Dorsolateral prefrontal cortex (tissue), 122 donors: ENCODE measurements at places on chromosomes 3 and 15.

DNA sequence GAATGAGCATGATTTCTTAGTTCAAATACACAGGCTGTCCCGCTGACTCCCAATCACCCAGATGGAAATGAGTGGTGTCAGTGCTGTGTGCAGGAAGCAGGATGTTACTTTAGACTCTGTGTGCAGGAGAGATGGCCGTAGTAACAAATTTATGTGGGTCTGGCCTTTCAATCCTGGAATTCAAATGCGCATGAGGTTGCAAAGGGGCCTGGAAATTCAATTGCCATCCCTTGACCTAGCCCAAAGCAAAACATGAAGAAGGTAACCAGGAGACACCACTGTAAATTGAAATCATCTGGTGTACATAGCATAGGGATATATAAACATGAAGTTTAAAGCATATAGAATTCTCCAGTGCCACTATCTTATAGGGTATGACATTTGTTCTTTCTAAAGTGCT, 33.2 kb downstream of the GREM1 start:
- no peak for DNase-seq

DNA sequence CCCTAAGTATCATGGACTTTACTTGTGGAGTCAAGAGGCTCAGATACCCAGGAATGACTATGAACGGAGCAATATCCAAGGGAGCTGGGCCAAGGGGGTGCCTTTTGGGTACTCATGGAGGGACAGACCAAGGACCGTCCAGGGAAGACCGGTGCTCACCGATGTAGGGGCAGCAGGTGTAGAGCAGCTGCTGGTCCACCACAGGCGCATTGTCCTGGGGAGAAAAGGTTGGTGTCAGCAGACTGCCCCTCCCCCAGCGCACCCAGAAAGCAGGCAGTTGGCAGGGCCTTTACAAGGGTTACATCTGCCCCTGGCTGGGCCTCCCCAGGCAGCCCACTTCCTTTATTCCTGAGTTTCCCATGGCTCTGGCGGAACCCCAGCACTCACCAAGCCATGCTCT, 7.5 kb downstream of the CDAN1 start:
- no peak for DNase-seq

GRCh38 chr15:96314963-96315362, 15.5 kb upstream of the NR2F2 start:
- no peak for DNase-seq

- DNase-seq = no peak
These were observed 641.5 kb upstream of the NECTIN3 start for GRCh38 chr3:110430146-110430545.

DNA sequence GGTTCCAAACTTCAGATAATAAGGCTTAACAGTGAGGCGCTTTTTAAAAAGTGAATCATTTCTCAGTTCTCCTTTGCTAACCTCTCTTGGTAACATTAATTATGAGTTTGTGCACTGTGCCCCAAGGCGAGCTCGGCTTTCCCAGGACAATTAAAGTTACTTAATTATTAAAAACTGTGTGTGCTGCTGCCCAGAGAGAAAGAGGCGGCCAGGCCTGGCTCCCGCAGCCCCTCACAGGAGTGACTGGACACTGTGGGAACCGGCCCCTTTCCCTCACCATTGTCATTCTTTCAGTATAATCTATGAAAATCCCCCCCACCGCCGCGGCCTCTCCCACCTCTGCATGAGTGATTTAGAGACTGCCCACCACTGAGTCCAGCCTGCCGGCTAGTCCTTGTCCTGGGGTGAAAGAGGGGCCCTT, 43.1 kb upstream of the HES1 start:
- DNase-seq = no peak

- DNase-seq = no peak
These were observed 734.5 kb upstream of the CADM2 start for GRCh38 chr3:84224262-84224661.

DNA sequence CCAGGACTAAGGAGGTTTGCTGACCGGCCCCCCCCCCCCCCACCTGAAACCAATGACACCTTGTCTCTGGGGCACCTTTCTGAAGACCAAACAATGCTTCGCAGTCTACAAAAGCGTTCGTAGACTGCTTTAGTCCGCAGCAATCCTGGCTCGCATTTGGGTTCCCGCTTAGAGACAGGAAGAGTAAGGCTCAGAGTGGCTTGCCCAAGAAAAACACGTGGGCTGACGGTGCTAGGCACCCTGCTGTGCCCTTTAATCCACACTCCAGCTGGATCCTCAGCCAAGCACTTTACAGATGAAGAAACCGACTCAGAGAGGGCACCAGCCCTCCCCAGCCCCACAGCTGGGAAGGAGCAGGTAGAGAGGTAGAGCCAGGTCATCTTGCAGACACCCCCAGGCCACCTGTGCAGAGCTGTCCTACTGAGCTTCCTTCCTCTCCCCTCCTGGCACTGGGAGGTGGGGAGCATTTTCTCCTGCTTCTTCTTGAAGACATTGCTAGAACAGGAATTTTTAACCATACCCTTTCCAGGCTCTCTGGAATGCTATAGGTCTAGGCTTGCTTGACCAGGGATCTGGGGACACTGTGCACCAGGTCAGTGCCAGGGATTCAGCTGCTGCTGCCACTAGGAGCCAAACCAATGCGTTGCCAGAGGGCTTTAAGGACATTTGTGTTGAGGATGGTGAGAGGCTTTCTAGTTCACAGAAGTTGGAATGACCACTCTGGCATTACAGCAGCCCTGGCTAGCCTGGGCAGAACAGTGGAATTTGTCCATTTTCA, 1.0 kb upstream of the KLF15 start:
- DNase-seq = peak; percentile 36

GRCh38 chr3:73393005-73393404, 231.7 kb downstream of the PDZRN3 start:
- DNase-seq = peak; percentile 41
